ENCODE measurements at places on chromosomes 6 and 20. TPM values are rescaled to one million over a fixed set of nuclear protein-coding genes. Genes with fewer than 3 reads are reported as not detected.

CFAP206 gene
- total RNA-seq: 1.3 TPM

RSPH9 gene
- total RNA-seq: 0.68 TPM

KCNK15 gene
- total RNA-seq: 3.4 TPM

COL12A1 gene
- 40.4 TPM for total RNA-seq

TP53TG5 gene
- total RNA-seq: 1.2 TPM

TLDC2 gene
- total RNA-seq: 0.36 TPM

PRICKLE4 gene
- 14.2 TPM for total RNA-seq

MLN gene
- total RNA-seq: not detected

HCK gene
- 6.1 TPM for total RNA-seq

OLIG3 gene
- not detected for total RNA-seq

CLIC5 gene
- total RNA-seq: 8.0 TPM

STMN3 gene
- total RNA-seq: 16.5 TPM

STK35 gene
- 21.2 TPM for total RNA-seq

XKR7 gene
- total RNA-seq: 0.05 TPM

F13A1 gene
- 61.0 TPM for total RNA-seq
